ENCODE measurements at places on chromosomes 11 and 22.

DNA sequence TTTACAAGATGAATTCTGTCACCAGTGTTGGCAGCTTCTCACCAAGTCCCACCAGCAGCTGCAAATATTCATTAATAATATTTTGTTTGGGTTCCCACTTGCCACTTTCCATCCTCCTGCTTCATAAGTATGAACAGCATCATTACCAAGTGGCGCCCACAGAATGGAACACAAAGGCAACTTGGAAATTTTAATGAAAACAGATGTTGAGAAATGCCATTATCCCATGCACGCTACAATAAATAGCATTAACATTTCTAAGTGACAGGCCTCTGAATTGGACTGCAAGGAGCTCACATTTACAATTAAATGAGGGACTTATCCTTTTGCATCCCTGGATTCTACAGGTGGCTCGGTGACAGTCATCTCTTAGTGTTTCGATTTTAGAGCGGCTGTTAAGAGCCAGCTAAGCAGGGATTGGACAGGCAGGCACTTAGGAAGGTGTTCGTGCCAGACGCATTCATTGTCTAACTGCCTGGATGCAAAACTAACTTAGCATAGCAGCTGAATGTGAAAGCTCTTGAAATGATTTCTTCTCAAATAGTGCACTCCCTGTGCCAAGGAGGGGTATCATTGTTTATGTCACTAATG, 170.3 kb downstream of the KIRREL3 start:
- no peak for DNase-seq

GRCh38 chr22:41619979-41620588, 759 bp downstream of the DESI1 start:
- peak; percentile 3 for DNase-seq

DNA sequence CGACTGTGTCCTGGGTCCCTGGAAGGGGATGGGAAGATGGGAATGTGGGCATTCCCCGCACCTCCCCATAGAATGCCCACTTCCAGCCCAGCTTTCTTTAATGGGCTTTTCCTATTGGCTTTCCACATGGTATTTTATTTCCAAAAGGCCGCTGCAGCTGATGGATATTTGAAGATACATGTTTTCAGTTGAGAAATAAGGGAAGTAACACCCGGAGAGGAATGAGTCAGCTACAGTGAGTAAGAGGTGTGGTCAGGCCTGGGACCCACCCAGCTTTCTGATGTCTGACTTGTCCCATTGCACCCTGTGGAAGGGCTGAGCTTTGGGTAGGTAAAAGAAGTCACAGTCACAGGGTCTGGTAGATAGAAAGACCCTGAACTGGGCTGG, 476.9 kb downstream of the MIAT start:
- no peak for DNase-seq

GRCh38 chr11:96130061-96130620, 206.2 kb upstream of the MTMR2 start:
- no peak for DNase-seq

DNA sequence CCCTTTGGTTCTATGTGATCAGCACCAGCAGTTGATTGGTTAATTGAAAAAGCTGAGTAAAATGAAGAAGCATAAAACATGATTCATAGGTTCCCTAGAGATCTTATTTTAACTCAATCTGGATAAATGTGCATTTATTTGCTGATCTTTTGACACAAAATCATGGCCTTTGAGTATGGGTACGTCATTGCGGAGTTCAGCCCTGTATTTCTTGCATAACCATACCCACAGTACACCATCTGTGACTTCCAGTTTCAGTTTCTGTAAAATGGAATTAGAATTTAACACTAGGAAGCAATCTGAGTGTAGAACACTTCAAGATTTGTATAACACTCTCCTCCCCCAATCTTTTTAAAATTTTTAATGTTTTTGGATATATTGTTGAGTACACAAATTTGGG, 358.2 kb downstream of the DDX10 start:
- no peak for DNase-seq

DNA sequence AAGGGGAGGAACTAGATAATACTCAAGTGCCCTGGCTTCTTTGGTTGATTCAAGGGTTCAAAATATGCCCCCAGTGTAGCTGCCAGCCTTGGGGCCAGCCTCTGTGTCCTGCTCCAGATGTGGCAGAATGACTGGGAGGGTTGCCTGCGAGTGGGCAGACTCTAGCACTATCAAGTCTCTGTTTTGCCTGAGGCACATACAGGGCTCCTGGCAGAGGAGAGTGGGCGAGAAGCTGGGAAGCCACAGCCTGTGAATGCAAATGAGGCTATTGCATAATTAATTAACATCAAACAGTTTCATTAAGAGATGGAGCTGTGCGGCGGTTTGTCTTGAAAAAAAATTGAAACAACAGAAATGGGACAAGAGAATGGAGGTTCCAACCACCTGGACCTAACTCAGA, 50.8 kb downstream of the BUD13 start:
- no peak for DNase-seq

DNA sequence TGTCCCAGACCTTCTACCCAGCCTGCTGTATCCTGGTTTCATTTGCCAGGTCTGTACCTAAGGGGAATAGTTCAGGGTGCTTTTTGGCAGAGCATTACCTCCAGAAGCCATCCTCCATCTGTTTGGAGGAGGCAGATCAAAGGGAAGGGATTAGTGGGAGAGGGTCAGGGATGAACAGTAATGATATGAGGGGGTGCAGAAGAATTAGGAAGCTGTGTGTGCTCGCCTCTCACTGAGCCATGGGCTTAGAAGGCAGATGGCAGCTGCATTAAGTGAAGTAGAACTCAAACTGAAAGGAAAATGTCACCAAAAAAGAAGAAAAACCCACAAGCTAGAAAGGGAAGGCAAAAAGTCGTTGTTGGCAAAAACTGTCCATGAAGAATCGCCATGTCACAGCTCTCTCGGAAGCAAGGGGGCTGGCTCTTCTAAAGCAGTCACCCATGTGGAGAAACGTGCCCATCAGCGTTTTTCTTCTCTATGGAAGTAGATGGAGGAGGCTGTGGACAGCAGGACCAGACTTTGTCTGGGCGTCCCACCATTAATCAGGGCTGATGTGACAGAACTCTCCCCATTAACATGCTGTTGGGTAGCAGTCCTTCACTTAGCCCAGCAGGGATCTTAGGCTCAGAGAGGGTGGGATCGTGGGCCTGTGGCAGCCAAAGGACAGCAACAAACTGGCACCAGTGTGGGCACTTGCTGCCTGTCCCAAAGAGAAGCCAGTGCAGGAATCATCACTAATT, 46.8 kb downstream of the CEP164 start:
- no peak for DNase-seq

- no peak for DNase-seq
These were observed 145.5 kb upstream of the RASSF10 start for GRCh38 chr11:12863605-12864121.

GRCh38 chr11:62195945-62196344, 5.9 kb downstream of the SCGB1D1 start:
- no peak for DNase-seq

- DNase-seq = no peak
These were observed 73.2 kb downstream of the CTNND1 start for GRCh38 chr11:57834852-57835251.

GRCh38 chr22:19419464-19420178, 11.9 kb downstream of the HIRA start:
- no peak for DNase-seq

GRCh38 chr11:46160100-46160499, 38.8 kb upstream of the PHF21A start:
- no peak for DNase-seq

GRCh38 chr22:39348909-39349505, 784 bp upstream of the SYNGR1 start:
- DNase-seq = peak; percentile 22

GRCh38 chr11:67400251-67400941, 1.3 kb downstream of the PPP1CA start:
- no peak for DNase-seq

DNA sequence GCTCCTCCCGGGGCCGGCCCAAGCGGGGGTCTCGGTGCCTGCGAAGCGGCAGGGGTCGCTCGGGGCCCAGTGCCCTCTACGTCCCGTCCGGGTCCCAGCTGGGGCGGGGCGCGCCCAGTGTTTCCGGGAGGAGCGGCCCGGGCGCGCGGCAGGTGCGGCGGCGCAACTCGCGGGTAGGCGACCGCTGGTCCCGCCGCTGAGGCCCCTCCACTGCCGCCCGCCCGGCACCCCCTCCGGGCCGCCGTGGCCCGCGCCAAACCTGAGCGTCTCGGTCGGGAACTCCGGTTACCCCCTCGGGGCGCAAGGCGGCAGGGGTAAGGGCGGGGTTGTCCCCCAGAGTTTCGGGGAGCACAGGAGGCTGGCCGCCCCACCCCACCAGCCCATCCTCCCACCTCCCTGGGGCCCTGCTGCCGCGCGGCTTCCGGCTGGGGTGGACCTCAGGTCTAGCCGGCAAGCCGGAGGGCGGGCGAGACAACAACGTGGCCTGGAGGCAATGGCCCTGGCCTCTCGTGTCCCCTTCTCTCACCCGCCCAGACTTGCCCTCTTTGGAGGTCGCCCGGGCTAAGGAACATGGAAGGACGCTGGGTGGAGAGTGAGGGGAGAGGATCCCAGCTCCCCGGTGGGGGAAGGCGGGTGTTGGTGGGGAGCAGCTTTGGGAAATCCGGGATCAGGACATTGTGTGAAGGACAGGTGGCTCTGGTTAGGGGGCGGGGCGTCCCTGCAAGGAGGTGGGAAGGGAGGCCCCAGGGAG, 398 bp upstream of the CRACR2B start:
- no peak for DNase-seq

DNA sequence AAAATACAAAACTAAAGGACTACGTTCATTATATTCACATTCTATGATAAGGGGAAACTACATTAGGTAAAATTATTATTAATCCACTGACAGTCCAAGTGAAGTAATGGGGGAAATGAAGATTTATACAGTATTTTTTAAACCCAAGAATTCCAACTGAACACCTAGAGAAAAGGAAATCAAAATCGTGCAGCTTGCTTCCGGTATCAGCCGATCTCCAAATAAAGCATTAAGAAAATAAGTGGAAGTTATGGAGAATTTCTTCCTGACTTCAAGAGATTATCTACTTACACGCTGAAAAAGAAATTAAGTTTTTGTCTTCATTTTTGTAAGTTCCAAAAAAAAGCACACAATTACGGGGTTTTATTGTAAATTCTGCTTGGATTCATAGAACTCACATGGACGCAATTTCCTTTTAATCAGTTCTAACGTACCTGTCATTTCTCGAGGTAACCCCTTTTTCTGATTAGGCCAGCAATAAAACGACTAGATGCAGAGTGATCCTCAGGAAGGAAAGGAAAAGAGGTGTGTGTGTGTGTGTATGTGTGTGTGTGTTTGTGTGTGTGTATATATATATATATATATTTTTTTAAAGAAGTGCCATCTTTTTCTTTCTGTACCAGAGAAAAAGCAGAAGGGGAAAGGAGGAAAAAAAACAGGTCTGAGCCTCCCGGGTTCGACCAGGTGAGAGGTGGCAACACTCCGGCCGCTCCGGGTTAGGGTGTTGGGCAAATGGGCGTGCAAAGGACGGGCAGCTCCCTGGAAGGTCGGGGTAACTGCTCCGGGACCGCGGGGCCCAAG, 1.1 kb downstream of the ZBTB44 start:
- no peak for DNase-seq

GRCh38 chr22:21759093-21759492, 23.5 kb upstream of the YPEL1 start:
- no peak for DNase-seq

GRCh38 chr11:86151174-86152005, 82.5 kb upstream of the PICALM start:
- DNase-seq = peak; percentile 25

DNA sequence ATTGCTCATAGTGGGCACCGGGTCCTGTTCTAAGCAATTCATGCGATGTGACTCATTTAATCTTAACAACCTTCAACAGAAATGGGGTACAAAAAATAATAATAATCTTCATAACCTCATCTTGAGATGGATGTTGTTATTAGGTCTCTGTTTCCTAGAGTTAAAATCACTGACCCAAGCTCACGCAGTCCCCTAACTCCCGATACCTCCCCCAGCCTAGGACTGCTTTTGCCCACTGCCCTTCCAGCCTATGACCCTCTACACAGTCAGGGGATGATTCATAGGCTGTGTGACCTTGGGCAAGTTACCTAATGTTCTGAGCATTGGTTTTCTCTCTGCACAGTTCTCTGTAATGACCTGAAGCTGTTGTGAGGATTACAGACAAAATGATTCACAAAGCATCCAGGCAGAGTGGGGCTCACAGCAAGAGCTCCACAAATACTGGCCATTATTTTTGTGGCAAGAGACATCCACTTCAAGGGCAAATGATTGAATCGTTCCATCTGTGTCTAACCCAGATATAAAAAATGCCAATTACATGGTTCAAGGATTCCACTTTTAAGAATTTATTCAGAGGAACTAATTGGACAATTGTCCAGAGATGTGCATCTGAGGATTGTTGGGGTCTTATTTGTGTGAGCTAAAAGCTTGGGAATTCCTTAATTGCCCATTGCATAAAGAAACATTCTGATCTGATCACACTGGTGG, 20.0 kb downstream of the MTFP1 start:
- DNase-seq = no peak

GRCh38 chr11:1890856-1891830, 552 bp downstream of the PRR33 start:
- peak; percentile 56 for DNase-seq

DNA sequence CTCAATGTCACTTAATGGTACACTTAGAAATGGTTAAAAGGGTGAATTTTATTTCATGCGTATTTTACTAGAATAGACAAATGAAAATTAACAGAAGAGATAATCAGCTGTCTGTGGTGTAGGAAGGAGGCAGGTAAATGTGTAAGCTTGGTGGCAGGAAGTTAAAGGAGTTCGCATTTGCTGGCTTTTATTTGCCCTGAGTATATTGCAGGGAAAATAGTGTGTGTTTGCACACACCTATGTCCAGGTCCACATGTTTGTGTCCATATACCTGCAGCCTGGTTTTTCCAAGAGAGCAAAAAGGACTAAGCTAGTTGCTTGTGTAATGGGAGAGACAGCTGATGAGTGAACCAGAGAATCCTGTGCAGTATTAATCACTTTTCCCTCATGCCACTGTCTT, 16.0 kb downstream of the NTM start:
- DNase-seq = no peak

- DNase-seq = no peak
These were observed 26.1 kb upstream of the IGSF9B start for GRCh38 chr11:133982876-133983275.

GRCh38 chr11:1140642-1141490, 16.9 kb upstream of the MUC5AC start:
- DNase-seq = peak; percentile 8

DNA sequence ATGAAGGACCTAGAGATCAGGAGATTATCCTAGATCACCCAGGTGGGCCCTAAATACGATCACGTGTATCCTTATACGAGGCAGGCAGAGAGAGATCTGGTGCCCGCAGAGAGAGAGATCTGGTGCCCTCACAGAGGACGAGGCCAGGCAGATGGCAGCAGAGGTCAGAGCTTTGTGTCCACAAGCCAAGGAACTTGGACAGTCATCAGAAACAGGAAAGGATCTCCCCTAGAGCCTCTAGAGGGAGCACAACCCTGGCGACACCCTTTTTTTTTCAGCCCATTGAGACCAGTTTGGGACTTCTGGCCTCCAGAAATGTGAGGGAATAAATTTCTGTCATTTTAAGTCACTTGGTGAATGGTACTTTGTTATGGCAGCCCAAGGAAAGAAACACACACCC, 25.5 kb upstream of the TIMP3 start:
- no peak for DNase-seq

- DNase-seq = no peak
These were observed 22.4 kb downstream of the SLC37A2 start for GRCh38 chr11:125085301-125086081.
